ENCODE measurements at places on chromosomes 3 and 15.

DNA sequence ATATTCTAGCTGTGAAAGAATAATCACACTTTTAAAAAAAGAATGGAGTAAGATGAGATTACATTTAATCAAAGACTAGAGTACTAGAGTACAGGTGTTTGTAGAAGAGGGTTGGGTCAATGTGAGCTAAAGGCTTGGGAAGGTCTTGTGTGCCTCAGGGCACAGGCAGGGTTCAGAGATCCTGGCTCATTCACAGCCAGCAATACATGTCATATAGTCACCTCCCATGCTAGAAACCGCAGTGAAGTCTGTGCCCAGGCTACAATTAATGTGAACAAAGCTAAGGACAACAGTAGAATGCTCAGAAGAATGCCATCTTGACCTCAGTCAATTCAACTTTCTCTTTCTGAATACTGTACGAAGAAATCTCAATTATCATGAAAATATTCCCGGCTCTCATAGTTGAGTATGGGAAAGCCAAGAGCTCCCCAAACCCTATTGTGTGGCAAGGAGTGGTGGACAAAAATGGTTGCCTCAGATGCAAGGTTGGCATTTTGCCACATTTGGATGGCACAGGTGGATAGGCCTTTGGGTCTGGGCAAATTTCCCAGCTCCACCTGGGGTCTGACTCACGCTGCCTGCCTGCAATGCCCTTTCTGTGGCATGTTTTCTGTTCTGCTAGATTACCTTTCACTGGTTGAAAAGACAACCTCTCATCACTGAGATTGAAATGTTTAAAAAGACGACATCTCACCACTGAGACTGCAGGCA, 70.2 kb downstream of the NMD3 start:
- no peak for DNase-seq

DNA sequence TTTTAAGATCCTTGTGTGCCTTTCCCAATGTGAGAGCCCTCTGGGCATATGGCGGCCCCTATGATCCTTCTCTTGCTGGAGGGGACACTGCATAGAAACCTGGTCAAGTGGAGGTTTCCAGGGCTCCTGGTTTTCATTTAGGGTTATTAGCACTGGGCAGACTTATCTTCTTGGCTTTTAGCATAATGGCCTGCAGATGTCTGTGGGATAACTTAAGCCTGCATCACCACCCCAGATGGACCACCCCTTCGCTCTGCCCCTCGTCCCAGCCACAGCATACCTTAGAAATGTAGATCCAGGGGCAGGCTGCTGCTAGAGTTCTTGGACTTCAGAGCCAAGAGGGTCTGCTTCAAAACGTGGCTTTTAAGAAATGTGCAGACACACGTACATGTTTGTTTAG, 340.3 kb upstream of the CTDSPL start:
- no peak for DNase-seq

GRCh38 chr3:159668990-159669476, 319.6 kb upstream of the IL12A start:
- DNase-seq, result no peak

GRCh38 chr3:131435000-131435399, 53.4 kb downstream of the NUDT16 start:
- no peak for DNase-seq

DNA sequence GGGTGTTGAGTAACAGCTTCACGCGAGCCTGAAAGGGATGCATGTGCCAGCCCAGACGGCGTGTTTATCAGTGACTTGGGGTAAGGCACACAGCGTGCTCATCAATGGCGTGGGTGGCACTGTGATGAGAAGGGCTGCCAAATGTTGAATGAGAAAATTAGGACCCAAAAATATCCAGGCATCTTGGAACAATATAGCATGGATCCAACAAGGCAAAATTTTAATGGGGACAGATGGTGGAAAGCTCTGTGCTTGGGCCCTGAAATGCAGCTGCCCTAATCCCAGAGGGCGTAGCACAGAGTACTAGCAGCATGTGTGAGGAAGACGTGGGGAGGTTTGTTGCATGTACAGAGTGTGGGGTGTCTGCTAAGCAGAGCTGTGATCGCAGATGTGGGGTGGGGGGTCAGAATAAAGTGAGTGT, 48.9 kb downstream of the SSUH2 start:
- no peak for DNase-seq

GRCh38 chr3:116112696-116113095, 332.6 kb downstream of the LSAMP start:
- no peak for DNase-seq

GRCh38 chr3:188266562-188267274, 112.8 kb downstream of the LPP start:
- no peak for DNase-seq

All from activated naive CD8-positive, alpha-beta T cell treated with anti-CD3 and anti-CD28 coated beads, Interleukin-2, amount 50 U/mL, for 16 hours (primary cell).